IPS-NIHi11 (cell line): ENCODE measurements at places on chromosomes 16 and 17.

DNA sequence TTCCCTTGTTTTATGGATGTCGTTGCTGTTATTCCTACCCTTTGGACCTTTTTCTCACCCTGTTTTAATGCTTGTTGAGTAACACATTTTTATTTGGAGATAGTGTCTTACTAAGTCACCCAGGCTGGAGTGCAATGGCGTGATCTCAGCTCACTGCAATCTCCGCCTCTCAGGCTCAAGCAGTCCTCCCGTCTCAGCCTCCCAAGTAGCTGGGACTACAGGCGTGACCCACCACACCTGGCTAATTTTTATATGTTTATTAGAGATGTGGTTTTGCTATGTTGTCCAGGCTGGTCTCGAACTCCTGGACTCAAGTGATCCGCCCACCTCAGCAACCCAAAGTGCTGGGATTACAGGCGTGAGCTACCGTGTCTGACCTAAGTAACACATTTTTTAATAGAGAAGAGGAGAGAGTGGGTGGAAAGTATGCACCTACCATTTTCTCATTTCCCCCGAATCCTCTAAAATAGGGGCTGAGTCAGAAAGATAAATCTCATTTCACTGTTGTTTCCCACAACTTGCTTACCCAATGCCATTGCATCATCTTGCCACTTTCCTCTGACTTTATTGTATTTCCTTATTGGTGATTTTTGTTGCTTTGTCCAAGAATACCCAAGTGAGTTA lies 7.0 kb downstream of the DHX40 start:
- DNase-seq = no peak

- DNase-seq = no peak
Observed at GRCh38 chr16:52963212-52963854, 89.4 kb downstream of the CHD9NB start.

DNA sequence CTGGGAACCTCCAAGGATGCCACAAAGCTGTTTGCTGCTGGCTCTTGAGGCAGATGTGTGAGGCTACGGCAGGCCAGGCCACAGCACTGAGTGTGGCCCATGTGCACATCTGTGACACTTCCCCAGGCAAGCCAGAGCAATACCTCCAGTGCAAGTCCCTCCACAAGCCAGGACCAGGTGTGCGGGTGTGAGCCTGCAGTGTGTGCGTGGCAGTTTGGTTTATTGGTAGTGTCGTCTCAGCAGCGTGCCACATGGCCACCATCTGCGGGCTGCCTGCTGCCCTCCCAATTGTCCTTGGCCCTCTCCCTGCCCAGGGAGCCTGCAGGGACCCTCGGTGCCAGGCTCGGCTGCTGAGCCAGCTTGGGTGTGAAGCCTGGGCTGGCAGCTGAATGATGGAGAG lies 9.9 kb upstream of the SREBF1 start:
- DNase-seq = no peak

DNA sequence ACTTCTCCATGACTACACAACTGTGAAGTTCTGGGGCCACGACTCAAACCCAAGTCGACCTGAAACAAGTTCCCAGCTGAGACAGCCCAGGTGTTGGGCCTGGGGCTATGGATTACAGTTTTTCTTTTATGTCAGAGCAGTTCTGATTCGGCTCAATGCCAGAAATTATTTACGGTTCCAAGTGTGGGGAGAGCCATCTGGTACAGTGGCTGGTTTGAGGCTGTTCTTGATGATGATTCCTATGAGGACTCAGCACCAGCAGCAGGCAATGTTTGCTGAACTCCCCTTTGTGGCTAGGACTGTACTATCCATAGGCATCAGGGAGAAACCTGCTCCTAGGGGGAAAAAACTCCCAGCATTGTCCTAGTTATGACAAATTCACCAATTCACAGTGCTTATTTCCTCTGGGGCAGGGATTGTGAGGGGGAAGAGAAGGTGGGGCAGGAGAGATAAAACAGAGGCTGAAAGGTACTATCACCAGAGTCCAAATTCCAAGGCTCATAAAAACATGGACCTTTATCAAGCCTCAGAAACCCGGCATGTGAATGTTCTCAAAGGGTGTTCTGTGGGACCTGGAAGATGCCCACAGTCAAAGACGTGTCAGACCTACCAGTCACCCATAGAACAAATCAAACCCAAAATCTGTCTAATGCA lies 18.2 kb upstream of the CMTM4 start:
- DNase-seq = no peak

DNA sequence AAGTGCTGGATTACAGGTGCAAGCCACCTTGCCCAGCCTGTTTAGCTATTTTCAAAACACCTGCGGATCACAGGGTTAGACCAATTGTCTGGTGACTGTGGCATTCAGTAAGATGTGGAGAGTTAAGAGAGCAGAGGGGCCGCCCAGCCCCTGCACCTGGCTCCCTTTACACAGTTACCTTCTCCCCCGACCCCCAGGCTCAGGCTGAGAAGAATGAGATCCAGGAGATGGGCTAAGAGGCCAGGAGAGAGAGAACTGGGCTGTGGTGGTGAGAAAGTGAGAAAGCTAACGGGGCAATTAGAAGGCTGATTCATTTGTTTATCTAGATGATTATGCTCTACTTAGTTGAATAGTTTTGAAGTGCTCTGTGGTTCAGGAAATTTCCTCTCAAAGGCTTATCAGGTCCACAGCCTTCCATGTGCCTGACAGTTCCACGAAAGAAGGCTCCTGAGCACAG lies 67.8 kb upstream of the AXIN2 start:
- no peak for DNase-seq

GRCh38 chr16:4552541-4552940 lies 3.6 kb upstream of the C16orf96 start:
- no peak for DNase-seq

DNA sequence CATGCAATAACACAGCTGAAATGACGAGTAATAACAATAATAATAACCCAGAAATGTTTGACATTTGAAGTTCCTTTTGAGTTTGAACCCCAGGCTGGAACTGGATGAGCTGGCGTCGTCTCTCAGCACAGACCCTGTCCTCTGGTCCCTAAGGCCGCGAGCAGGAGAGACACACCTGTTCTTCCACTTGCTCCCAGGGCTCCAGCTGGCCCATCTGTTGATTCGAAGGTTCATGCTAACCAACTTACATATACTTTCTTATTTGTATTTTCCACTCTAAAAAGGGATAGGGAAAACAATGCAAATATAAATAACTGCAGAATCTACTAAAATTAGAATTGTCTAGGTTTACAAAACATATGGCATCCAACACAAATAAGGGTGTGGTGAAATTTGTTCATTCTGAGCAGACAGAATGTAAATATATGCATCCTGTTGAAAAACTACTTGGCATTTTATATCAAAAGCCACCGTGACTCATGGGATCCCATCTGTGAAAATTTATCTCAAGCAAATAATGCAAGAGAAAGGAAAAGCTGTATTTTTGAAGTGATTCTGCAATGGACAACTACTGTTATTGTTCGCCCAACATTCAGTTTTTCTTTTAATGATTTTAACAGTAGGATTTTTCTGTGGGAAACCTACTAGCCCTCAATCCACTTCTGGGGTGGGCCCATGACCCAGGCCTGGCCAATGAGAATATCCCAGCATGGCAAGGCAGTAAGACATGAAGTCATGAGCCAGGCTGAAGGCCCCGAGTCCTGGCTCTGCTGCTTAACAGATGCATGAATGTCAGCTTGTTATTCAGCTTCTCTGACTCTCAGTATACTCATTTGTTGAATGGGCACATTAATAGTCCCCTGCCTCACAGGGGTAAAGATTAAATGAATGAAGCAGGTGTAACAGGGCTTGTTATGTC lies 13.2 kb upstream of the RGS9 start:
- DNase-seq = no peak

DNA sequence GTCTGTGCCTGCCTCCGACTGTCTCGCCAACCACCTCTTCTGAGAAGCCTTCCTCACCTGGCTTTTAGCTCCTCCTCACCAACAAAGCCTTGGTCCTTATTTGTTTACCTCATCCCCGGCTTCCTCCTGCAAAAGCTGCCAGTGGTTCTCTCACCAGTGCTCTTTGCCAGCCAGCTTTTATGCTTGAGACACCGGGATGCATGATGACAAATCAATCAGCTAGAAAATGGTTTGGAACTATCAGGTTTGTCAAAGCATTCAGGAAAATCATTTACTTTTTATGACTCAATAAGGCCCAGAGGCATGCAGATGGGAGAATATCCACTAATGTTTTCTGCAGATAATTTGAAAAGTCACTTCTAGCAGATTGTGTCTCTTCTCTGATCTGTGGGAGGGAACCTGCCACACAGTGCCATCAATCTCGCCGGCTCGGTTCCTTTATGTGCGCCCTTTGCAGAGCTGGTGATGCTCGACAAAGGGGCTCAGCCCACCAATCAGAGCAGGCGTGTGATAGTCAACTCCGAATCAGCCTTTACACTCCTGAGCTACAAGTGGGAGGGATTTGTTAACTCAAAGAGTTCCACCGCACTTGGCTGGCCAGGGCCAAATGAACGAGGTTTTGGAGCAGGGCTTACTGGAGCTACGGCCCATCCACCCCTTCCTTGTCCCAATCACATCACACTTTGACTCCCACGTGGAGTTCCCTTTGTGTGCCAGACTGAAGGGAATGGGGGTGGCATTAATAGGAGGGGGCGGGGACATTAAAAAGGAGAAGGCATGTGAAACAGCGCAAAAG lies 85.8 kb downstream of the MRC2 start:
- no peak for DNase-seq
